NCI-H2081 (cell line): ENCODE measurements at places on chromosomes 7 and 10.

DNA sequence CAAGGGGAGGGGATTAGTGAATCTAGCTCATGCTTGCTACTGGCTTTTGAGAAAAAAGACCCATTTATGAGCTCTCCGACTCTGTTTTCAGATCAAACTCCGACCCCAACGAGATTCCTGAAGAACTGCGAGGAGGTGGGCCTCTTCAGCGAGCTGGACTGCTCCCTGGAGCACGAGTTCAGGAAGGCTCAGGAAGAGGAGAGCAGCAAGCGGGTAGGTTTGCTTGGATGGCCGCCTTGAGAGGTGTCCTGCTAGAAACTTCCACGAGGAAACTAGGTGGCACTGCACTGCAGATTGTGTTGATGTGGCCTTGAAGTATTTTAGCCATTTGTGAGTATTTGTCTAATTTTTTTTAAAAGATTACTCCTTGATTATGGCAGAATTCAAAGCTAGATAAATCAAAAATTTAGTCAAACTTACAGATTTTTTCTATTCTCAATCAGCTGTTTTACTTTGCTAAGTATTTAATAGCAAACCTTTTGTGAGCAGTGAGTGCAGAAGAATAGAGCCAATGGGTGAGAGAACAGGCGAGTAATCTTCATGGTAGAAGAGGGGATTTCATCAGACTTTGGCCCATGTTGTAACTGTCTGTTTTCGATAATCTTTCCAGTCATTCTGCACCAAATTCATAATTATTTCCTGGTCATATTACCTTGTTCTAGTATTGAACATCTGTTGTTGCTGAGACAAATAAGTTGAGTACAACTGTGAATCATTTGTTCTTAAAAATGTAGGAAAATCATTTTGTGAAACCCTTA lies 95.4 kb downstream of the CREB5 start:
- no peak for DNase-seq

DNA sequence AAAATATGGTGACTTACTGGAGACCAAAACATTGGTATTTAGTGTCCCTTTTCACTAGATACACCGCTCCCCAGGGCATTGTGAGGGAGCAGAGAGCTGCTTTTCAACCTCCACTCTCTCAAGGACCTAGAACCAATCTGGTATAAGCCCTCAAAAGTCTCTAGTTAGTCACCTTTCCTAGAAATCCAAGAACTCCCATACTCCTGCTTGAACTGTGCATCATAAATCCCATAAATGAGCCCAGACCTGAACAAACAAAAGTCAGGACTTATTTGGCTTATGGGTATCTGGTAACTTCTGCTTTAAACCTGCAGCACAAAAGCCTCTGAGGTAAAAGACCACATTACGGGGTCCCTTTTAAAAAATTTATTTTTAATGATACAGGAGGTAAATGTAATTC lies 603.1 kb upstream of the LRRTM3 start:
- no peak for DNase-seq

DNA sequence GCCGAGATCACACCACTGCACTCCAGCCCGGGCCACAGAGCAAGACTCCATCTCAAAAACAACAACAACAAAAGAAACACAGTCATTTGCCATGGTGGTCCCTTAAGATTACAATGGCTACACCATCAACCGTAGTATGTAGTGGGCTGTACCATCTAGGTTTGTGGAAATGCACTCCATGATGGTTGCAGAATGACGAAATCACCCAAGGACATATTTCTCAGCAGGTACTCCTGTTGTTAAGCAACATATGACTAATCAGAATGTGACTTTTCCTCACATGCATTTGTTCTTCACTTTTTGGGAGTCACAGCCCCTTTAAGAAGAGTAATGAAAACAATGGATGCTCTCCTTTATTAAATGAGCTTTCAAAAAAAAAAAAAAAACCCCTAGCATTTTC lies 11.0 kb downstream of the SVIL start:
- DNase-seq, result no peak

DNA sequence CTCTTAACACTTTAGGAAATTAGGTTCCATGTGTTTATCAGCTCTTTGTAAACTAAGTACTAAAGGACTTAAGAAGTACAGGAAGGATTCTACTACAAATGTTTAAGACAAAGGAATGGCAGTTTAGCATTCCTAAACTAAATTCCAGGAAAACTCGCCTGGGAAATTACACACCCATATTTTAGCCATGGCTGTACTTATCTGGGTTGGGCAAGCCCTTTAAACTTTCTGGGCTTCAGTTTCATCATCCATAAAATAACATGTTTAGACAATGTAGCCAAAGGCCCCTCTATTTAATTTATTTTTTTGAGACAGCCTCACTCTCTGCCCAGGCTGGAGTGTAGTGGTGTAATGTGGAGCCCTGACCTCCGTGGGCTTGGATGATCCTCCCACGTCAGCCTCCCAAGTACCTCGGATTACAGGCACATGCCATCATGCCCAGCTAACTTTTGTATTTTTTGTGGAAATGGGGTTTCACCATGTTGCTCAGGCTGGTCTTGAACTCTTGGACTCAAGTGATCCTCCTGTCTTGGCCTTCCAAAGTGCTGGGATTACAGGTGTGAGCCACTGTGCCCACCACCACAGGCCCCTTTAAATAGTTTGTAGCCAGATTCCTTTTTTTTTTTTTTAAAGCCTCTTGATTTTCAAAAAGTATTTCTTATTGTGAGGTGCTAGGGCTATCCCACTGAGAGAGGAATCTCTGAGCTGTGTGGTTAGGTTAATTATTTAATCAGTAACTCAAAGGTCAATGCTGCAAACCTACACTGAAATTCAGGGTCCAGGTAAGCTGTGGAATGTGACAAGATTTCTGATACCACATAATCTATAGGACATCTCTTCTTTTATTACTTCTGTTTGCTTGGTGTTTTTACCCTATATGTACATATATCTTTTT lies 32.1 kb downstream of the TMEM60 start:
- DNase-seq, result no peak

DNA sequence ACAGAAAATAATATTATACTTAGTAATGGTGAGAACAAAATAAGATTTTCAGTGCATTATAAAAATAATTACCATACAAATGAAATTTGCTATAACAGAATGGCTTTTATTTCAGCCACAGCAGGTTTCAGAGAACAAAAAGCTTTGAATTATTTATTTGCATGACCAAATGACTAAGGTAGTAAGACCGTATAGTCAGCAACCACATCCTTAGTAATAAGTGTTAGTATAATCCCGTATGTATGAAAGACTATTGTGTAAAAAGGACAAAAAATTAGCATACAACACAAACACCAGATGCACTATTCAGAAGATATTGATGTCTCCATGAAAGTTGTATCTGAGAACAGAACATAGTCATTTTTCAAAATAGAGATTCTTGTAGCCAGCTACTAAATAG lies 12.2 kb downstream of the PDZD8 start:
- DNase-seq, result no peak

DNA sequence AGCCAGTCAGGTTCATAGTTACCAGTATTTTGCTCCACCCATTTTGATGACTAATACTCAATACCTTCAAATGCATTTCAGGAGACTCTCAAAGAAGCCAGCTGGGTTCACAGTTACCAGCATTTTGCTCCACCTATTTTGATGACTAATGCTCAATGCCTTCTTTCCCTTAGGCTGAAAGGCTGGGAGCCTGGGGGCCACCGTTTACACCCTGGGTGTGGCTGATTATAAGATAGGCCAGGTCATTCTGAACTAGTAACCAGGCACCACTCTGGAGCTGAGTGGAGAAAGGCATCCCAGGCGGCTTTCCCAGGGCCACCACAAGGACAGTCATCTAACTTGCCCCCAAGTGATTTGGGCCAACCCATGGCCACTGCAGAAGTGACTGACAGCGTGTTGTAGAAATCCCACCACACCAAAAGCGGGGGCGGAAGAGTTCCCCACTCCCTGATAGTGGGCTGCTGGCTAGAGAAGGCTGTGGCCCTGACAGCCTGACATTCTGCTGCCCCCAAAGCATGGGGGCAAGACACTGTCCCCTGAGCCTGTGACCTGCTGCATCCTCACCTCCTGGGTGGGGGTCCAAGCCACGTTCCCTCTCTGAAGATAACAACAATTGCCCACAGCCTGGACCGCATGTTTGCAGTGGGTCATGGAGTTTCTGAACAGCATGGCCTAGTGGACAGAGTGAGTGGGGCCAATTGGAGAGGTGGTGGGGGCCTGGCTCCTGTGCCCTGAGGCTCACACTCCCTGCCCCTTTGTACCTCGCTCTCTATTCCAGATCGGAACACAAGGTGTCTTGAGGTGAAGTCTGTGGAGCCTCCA lies 23.0 kb upstream of the ZNF488 start:
- DNase-seq, result no peak

- no peak for DNase-seq
These were observed 395 bp upstream of the ZNF25 start for GRCh38 chr10:37976880-37977203.

DNA sequence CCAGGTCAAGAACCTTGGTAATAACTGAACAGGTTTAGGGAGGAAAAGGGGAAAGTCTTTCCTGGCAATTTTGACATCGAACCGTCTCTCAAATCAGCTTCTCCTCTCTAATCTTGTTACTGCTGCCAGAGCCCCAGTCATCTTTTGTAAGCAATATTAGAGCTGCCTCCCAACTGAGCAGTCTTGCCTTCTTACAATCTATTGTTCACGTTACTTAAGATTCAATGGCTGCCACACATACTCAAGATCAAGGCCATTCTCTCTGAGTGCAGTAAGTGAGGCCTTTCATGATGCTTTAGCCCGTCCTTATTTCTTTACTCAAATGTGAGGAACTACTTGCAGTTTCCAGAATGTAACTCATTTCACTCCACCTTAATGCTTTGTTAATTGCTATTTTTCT lies 12.4 kb downstream of the NET1 start:
- DNase-seq, result no peak

- no peak for DNase-seq
These were observed 3.0 kb downstream of the PCLO start for GRCh38 chr7:83159731-83160130.

GRCh38 chr7:2707481-2707880 lies 19.5 kb downstream of the AMZ1 start:
- no peak for DNase-seq

- DNase-seq, result no peak
These were observed 17.5 kb downstream of the RASGEF1A start for GRCh38 chr10:43249151-43249961.

DNA sequence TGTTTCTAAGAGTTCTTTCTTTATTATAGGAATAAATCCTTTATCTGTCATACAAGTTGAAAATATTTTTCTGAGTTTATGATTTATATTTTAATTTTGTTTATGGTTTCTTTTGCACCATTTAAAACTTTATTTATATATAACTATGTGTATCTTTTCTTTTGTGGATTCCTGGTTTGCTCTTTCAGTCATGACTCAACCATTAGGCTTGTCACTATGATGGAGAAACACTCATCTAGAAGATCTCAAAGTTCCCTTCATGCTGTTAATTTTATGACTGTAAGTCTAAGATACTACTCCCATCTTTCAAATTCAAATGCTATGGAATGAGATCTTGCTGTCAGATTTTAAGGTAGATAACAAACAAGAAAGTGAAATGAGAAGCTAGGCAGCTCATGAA lies 199.5 kb downstream of the INHBA start:
- no peak for DNase-seq

DNA sequence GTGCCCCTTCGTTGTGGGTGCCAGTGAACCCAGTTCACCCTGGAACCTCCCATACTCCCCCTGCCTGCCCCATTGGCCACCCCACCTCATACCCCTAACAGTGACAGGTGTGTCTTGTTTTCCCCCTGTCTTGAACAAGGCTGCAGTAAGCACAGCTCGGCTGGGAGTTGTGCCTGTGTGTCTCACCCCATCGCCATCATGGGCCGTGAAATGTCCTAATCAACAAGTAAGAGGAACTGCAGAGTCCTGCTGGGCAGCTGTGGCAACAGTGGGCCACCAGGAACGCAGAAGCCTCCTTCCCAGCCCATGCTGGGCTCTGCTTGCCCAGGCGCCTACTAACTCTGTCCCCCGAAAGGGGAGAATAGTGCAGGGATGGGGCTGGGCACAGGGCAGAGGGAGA lies 91.6 kb downstream of the C10orf105 start:
- no peak for DNase-seq

GRCh38 chr10:4034907-4035598 lies 250.0 kb upstream of the KLF6 start:
- DNase-seq, result no peak

- DNase-seq, result peak; percentile 59
These were observed 159.9 kb downstream of the CALCR start for GRCh38 chr7:93414574-93414973.

DNA sequence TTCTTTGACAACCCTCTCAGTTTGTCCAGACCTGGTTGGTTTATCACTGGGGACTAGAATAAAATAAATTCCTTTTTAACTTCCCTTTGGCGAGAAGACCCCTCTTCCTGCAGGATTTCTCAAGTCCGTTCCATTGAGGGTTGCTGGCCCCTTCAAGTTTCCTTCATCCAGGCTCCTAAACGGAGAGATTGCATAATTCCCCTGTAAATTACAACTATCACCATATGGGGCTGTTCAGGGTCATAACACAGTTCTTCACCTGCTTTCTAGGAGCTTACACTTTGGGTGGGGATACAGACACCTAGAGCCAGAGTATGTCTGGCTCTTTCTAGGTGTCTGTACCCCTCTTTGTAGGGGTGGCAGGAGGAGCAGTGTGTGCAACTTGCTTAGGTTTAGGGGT lies 3.3 kb upstream of the COPS6 start:
- no peak for DNase-seq

DNA sequence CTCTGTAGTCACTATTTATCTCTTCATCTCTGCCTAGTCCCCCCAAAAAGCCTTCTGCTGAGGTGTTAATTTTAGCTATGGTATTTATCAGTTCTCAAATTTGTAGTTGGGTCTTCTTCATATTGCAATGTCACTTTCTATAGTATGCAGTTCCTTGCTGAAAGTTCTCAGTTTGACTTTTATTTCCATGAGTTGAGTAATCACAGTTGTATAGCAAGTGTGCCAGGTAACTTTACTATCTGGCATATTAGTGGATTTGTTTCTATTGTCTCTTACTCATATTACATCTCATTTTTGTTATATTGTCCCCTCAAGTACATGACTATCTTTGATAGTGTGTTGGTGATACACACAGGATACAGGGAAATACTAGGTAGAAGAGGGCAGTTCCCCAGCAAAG lies 152.8 kb downstream of the CUBN start:
- no peak for DNase-seq

- DNase-seq, result no peak
These were observed 92.9 kb downstream of the ZNF467 start for GRCh38 chr7:149680331-149681025.

- DNase-seq, result no peak
These were observed 40.6 kb upstream of the SEPHS1 start for GRCh38 chr10:13388478-13389230.

GRCh38 chr7:4742051-4742573 lies 33.3 kb upstream of the AP5Z1 start:
- no peak for DNase-seq

- no peak for DNase-seq
These were observed 1.9 kb downstream of the ACSL5 start for GRCh38 chr10:112375721-112376395.

DNA sequence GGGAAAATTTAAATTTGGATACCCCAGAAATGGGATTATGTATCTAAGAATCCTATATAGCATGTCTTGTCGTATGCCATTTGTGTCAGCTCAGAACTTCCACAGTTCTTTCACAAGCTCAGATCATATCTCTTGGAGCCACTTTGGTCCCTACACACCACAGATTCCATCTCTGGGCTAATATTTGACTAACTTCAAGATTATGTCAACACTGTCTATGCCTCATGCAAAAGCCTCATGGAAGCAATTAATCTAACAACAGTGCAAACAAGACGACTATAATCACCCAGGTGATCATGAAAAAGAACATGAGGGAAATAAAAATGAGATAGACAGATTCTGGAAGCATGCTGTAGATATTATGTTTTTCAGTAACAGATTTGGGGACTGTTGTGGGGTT lies 189.1 kb downstream of the LRRTM3 start:
- peak; percentile 76 for DNase-seq
